HT1080 (cell line): ENCODE measurements at places on chromosomes 4 and X. TPM values are rescaled to one million over a fixed set of nuclear protein-coding genes. Genes with fewer than 3 reads are reported as not detected.

Gene SPP1
- total RNA-seq: 30.6 and 37.1 TPM in 2 replicates

DNA sequence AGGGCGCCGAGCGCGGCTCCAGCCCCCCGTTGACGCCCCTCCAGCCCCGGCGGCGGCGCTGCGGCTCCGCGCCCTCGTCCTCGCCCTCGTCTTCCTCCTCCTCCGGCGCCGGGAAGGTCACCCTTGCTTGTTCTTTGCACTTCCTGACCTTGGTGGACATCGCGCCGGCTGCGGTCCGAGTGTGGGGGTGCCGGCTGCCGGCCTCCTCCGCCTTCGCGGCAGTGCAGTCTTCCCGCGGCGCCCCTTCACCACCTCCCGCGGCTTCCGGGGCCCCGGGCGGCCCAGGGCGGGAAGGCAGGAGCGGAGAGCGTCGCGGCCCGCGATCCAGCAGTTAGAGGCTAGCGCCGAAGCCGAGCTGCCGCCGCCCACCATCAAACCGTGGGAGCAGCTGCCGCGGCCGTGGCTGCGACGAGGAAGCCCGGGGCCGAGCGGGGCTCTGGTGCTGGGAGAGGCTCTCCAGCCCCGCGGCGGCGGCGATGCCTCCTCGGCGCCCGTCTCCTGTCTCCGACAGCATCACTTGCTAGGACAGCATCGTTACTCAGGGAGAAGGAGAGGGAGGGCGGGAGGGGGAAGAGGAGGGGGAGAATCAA, at the start of gene TRPC3:
TSS of gene TRPC3 (minus strand) at position 540 of the 590 bp plus-strand sequence. CDS start at position 160, 380 bp downstream.
- DNase-seq: peak; percentile 30

- no peak for DNase-seq
These were observed 1028.1 kb downstream of the SH3BGRL start for GRCh38 chrX:82230013-82230412.

Gene NMU
- total RNA-seq: 4.2 TPM in 2 replicates

DNA sequence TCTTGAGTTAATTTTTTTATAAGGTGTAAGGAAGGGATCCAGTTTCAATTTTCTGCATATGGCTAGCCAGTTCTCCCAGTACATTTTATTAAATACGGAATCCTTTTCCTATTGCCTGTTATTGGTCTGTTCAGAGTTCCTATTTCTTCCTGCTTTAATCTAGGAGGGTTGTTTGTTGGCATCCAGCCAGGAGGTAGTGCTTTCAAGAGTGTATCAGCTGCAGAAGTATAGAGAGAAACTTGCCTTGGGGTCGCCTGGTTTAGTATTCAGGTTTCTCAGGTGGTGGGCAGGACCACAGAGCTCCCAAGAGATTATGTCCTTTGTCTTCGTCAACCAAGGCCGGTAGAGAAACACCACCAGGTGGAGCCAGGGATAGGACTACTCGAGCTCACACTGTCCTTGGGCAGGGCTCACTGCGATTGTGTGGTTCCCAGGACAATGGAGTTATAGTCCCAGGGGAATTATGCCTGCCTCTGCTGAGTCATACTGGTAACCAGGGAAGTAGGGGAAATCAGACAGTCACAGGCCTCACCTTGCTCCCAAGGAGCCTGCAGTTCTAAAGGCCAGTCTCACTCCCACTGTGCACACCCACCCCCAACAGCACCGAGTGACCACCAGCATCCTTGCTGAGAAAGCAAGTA, 168.1 kb downstream of the VSIG4 start:
- DNase-seq: peak; percentile 79

GRCh38 chr4:37524267-37524666, 161.9 kb downstream of the RELL1 start:
- DNase-seq: peak; percentile 29
